Germinal center (tissue), 1 donor: ENCODE measurements at places on chromosomes 3 and 15.

- DNase-seq: no peak
Measured at GRCh38 chr15:48131324-48131723, 10.5 kb downstream of the SLC24A5 start.

GRCh38 chr15:89423981-89424380, 72.4 kb downstream of the RHCG start:
- no peak for DNase-seq

DNA sequence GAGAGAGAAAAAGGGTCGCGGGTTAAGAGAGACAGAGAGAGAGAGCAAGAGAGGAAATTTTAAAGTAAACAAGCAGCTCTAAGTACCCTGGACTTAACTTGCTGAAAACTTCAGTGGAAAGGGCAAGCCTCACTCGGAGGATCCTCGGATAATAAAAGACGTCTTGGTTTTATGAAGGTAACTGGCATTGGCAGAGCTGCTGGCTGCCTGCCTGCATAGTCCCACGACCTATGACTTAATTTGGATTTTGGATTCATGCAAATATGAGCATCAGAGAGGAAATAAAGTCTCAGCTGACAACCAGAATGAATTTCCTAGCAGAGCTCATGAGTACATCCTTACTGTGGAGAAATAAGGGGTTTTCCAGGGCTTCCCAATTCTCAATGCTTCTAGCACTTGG, 95.1 kb upstream of the PDZRN3 start:
- no peak for DNase-seq

- DNase-seq: no peak
Measured at GRCh38 chr15:68587769-68588385, 9.1 kb downstream of the CORO2B start.

DNA sequence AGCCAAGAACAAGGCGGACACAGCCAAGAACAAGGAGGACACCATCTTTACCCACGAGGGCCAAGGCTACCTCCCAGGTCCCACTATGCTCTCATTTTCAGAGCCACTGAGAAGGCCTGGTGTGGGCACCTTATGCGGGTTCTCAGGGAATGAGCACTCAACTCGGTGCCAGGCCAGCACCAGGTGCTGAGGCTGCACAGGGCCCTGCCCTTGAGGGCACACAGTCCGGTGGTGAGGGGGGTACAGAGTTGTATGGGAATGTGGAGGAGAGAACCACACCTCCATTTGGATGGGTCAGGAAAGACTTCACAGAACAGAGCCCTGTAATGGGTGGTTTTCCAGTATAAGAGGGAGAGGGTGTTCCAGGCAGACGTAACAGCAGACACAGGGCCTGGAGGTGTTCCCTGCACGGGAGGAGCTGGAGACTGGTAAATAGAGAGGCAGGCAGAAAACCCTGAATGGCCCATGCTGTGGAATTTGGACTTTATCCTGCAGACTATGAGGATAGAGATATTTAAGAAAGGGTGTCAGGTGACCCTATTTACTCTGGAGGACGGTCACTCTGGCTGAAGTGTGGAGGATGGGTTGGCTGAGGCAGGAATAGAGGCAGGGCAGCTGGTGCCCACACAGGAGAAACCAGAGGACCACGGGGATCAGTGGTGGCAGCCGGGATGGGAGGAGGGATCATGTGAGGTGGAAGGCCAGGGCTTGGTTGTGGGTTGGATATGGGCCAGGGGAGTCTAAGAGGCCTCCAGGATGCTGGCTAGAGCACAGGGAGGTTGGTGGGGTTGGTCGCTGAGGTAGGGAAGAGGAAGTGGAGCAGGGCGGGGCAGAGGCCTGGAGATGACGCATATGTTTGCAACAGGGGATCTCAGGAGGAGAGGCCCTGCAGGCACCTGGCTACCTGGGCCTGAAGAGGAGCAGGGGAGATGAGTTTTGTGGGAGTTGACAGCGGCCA, 34.6 kb downstream of the CRABP1 start:
- no peak for DNase-seq

DNA sequence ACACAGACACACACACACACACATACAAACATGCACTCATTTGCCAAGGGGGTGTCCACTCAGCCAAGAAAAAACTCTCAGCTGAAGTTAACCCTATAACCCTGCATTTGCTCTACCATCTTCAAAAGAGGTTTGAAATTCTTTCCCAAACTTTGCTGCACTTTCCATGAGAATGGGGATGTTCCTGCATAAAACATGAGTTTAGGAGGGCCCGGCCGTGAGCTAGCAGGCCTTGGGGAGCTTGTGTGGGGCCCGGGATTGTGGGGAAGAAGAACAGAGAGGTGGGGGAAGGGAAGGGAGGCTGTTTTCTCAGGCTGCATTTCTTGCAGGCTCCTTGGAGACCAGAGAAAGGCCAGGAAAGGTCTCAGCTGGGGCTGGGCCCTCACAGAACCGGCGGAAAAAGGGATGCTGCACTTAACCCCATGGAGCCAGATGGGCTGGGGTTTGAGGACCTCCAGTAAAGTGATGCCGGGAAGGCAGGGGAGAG, 40.8 kb downstream of the SEMA5B start:
- no peak for DNase-seq

DNA sequence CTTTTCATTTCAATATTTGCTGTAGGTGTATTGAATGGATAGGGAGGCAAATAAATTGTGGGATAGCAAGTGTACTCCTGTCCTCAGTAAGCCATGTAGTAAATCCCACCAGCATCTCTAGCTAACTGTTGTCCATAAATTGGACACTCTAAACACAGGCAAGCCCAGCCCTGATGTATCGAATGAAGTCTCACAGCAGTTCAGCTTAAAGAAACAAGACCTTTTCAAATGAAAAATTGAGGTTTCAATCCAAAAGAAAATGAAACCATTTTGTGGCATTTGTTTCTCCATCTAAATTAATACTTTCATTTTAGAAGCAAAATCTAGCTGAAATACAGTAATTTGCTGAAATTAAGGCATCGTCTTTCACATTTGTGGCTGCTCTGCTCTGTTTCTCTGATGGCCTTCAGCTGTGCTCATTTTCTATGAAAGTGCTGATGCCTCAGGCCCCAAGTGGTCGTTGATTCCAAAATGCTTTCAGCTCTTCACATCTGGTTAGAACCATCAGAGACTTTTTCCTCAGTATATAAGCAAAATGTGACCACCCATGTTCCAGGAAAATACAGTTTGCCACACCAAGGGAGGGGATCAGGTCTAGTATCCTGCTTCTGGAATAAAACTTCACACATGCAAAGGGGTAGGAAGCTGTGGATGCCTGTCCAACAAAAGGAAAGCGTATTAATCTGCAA, 245.0 kb downstream of the ZMAT3 start:
- no peak for DNase-seq

DNA sequence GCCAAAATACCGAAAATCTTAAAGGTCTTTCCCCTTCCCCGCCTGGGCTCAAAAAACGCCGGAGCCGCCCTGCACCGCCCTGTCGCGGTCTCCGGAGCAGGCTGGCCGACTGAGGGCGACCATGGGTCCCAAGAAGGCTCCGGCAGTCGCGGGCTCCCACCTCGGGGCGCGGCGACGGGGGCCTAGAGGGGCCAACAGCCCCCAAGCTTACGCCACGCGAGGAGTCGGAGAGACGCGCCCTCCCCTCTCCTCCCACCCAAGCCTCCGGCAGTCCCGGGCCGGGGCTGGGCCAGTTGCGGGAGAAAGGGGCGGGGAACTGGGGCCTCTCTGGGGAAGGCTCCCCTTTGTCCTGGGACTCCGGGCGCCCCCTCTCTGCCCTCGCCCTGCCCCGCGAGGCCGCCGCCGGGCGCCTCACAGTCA, 69.2 kb downstream of the GOLGA8B start:
- DNase-seq: peak; percentile 22

- no peak for DNase-seq
Measured at GRCh38 chr15:31037731-31038477, 46.5 kb upstream of the MTMR10 start.

GRCh38 chr3:67647390-67647878, 7.0 kb downstream of the SUCLG2 start:
- DNase-seq: no peak

DNA sequence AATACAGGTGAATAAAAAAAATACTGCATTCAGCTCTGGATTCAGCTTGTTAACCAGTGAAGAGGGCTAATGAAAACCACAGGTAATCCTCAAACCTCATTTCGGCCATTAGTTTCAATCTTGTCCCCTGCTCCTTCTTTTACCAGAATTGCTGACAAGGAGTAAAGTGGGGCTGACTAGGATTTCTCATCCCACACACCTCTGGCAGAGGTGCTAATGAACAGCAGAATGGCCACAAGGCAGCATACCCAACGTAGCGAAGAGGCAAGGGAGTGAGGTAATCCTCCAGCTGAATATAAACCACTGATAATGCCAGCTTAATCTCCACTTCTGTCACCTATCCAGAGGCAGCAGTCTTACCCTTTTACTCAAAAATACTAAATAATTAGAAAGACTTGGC, 248.8 kb upstream of the CDIN1 start:
- DNase-seq: no peak

GRCh38 chr3:51718547-51719409, 11.9 kb downstream of the GRM2 start:
- DNase-seq: peak; percentile 11

- peak; percentile 43 for DNase-seq
Measured at GRCh38 chr3:56702490-56703315, 19.6 kb upstream of the TASOR start.

GRCh38 chr3:152480282-152480953, 211.7 kb downstream of the MBNL1 start:
- no peak for DNase-seq

GRCh38 chr3:169389925-169390253, 273.6 kb downstream of the MECOM start:
- DNase-seq: no peak

GRCh38 chr15:39345176-39345575, 235.7 kb upstream of the THBS1 start:
- no peak for DNase-seq

DNA sequence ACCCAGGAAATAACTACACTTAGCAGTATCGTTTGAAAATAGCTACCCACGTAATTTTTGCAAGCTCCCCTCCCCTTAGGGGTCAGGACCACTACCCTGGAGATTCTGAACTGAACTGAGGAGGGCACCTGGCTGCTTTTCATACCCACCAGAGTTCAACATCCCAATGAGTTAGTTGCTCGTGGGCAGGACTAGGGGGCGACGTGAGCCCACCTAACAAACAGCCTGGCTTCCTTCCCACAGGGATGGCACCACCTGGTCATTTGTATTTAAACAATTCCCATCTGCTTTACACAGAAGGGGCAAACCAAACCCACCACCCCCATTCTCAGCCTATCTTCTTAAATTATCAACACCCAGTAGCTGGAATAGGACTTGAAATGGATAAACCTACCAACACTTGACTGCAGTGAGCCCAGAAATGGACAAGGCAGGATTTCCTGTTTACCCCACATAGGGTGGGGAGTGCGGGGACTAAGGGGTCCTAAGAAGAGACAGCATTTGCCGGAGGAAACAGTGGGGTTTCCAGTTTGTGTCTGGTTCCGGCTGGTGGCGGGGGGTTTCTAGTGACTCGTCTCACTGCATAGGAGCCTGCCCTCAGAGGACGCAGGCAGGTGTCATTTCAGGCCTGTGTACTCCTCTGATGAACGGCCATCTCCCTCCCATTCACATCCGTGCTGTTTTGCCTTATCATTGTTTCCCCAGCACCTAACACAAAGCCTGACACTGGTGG, 11.6 kb upstream of the VGLL4 start:
- DNase-seq: peak; percentile 16

GRCh38 chr15:72231066-72231832, at the start of gene PKM:
TSS of gene PKM (minus strand) at chr15:72231190. CDS start at chr15:72219097, 12,093 bp downstream.
- DNase-seq: peak; percentile 94

DNA sequence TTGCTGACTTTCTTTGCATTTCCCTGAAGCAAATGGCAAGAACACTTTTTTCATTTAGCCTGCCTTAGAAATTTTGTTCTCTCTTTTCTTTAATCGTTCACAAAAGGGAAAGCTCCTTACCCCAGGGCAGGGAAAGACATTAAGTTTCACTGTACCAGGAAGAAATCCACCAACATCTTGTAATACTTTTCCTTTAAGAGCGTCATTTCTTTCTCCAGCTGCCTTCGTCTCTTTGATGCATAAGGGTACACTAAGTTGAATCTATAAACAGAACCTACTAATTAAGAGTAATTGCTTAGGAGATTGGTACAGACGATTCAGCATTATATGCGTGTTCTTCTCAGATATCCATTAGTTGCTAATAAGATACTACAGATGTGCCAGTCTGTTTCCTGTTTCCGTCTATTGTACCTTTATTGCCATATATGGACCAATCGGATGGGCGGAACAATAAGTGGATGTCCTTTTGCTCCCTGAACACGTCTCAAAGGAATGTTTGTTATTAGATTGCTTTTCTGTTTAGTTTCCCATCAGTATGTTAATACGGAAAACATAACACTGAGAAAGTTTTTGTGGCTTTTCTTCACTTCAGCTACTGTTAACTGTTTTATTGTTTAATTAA, 276.7 kb upstream of the RARB start:
- no peak for DNase-seq

DNA sequence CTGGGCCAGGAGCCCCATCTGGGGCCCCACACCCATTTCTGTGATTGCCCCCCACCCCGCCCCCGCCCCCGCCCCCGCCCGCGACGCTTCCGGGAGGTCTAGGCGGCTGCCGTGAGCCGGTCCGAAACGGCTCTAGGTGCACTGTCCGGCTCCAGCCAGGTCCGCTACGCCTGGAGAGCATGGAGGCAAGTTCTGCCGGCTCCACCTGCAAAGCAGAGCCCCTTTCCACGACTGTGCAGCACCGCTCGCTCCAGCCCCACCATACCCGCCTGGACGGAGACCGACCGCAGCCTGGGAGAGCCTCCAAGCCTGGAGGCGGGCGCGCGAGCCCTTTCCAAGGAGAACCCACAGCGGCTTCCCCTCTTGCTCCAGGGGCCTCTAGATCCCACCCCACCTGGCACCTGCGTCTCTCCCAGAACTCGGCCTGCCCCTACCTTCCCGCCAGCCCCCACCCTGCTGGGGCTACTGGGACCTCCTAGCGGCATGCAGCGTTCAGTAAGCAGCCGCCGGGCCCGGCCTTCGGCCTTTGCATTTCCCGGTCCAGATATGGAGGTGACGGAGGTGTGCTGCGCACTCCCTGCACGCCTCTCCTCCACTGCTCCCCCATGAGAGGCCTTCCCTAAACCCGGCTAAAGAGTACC, 66.2 kb downstream of the KLF13 start:
- DNase-seq: no peak

DNA sequence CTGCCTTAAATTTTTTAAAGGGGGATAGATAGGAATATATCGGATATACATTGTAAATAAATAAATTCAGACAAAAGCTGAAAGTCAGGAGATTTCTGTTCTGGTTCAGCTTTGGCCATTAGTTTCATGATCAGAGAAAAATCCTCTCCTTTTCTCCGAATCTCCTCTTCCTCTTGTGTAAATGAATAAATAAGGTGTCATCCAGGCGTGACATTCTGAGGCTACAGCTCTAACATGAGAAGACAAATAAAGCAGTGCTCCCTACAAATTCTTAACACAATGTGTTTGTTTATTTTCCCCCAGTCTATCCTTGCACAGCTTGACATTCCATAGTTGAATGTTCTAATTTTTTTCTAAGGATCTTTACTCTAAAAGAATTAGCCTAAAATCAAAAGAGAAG, 9.4 kb upstream of the MB21D2 start:
- DNase-seq: no peak

GRCh38 chr3:31358473-31359070, 174.2 kb upstream of the STT3B start:
- DNase-seq: no peak

GRCh38 chr3:54033761-54034160, 88.6 kb upstream of the CACNA2D3 start:
- DNase-seq: no peak
